ENCODE measurements at places on chromosomes 16 and 17.

DNA sequence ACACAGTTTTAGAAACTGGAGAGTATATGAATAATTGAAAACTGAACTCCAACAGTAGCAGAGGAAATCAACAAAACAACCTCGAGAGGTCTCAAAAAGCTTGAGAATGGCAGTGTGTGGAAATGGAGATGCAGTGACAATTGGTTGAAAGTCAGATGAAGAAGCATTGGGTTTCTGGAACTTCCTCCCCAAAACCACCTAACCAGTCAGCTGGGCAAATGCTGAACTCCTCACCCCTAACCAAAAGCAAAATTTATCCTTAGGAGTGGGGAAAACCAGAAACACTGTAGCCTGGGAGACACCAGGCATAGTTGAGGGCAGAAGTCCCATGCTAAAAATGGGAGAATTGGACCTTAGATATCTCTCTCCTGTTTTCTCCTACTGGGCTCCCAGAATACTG is 109.9 kb downstream of the TANC2 start:
- no peak for DNase-seq

DNA sequence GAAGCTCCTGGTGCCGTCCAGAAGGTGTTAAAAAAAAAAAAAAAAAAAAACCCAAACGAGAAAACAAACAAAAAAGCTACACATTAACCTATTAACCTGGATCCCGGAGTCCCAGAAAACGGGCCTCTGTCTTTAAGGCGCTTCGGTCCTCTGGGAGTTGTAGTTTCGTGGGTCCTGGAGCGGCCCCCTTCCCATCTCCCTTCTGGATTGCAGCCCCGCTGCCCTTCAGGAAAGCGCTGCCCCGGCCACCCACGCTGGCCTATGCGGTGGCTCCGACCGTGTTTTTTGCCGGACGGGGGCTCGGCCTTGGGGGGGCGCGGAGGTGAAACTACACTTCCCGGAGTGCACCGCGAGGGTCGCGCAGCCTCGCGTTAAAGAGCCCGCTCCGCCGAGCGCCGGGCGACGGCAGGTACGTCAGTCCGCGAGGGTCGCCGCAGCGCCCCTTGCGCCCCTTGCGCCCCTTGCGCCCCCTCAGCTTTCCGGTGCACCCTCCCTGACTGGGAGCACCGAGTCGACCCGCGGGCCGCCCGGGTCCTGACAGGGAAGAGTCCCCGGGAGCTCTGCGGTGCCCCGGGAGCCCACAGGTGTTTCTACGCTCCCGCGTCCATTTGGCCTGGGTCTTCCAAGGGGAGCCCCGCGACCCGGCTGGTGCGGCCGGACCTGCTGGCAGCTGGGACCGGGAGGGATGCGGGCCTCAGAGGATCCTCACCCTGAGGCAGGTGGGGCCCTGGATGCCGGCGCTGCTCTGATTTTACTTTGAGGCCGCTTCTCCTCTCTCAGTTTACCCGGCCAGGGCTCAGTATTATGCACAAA is at the start of gene FCSK:
FCSK (plus strand) TSS at position 374 of the 813 bp plus-strand sequence. CDS start 8,596 bp downstream, outside the sequence.
- DNase-seq: peak; percentile 89

DNA sequence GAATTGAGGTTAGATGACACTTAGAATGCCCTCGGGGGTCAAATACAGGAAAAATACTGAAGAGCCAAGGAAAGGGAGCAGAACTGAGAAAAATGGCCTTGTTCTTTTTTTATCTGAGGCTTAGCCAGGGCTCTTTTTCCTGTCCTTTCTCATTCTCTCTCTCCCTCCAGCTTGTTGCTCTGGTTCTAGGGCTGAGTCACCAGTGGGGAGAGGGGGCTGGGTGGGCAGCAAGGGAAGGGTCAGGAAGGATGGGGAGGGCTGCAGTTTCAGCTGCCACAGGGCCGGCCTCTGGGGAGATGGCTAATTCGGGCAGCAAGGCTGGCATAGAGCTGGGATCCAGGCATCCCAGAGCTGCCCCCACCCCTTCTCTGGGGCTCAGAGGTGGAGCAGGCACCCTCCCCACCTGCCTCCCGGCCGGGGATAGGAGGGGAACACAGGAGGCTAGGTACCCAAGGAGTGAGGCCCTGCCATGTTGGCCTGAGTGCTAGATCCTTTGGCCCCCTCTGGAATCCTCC is 3.9 kb downstream of the ITGA3 start:
- peak; percentile 94 for DNase-seq

DNA sequence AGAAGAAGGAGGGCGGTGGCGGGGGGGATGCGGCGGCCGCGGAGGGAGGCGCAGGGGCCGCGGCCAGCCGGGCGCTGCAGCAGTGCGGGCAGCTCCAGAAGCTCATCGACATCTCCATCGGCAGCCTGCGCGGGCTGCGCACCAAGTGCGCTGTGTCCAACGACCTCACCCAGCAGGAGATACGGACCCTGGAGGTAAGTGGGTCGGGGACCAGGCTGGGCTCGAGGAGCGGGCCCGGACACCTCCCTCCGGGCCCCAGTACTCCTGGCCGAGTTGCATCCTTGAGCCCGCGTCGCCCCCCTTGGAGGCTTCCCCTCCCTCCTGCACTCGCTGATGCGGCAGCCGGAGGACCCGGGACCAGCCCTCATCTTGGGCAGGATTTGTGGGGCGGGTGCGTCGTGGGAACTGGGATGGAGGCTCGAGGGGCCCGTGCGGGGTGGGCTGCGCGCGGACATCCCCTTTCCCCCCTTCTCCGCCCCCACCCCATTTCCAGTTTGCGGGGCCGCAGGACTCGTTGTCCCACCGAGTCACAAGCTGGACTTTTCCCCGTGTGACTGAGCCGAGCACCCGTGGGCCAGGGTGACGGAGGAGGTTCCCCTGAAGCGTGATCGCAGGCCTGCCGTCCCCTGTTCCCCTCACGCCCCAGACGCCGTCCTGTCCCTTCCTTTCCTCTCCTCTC is 572 bp downstream of the KSR1 start:
- peak; percentile 56 for DNase-seq

GRCh38 chr16:57572978-57573728 is 30.7 kb downstream of the ADGRG5 start:
- no peak for DNase-seq

DNA sequence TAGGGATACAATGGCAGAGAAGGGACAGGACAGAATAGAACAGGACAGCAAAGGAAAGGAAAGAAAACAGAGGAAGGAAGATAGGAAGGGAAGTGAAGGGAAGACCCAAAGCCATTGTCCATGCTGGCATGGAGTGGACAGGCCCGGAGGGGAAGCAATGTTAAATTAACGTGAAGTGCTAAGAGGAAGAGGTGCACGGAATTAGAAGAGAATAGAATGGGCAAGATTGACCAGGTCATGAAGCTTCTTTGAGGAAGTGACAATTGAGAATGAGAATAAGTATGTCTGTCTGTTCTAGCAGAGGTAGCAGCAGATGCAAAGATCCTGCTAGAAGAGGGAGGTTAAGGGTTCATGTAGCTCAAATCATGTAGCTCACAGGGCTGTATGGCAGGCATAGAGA is 117.2 kb downstream of the MAF start:
- DNase-seq: no peak

- DNase-seq: peak; percentile 63
These were observed 98.1 kb upstream of the DNAH17 start for GRCh38 chr17:78675316-78675616.

DNA sequence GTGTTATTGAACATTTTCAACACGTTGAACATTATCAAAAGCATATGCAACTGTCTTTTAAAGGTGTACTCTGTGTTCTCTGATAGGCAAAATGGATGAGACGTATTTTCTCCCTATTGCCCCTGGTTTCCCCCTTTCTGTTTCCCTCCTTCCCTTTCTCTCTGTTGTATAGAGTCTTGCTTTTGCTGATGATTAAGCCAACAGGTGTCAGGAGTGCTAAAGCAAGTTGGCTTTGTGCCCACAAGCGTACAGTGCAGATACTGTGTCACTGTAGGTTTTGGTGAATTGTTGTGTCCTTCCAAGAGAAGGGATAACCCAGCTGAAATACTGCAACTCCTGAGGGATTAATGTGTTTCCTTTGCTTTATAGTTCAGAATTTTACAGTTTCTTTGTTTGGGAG is 74.4 kb downstream of the COX10 start:
- DNase-seq: no peak

DNA sequence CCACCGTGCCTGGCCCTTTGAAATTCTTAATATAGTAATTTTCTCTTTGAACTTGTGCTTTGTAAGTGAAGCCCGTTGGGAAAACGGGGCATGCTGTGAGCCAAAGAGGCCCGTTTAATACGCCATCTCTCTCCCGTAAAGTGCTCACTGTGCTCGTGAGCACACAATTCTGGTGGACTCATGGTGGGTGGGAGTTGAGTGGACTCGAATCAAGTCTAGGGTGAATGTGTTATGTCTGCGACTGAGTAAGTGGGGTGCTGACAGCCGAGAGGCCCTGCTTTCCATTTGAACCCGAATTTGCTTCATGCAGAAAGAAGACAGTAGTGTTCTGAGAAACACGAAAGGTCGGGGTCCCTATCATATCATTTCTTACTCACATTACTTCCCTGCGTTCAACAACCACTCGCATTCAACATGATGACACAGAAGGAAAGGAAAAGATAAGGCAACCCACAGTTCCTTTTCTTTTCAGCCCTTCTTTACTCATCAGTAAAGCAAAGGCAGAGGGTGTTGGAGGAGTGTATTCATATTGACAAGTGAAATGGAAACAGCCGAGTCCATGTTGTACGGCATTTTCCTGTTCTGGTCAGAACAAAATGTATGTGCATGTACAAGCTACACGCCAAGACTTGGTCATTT is 4.8 kb upstream of the ATP2A3 start:
- no peak for DNase-seq

- DNase-seq: no peak
These were observed 82.9 kb upstream of the CHMP6 start for GRCh38 chr17:80908776-80909175.

DNA sequence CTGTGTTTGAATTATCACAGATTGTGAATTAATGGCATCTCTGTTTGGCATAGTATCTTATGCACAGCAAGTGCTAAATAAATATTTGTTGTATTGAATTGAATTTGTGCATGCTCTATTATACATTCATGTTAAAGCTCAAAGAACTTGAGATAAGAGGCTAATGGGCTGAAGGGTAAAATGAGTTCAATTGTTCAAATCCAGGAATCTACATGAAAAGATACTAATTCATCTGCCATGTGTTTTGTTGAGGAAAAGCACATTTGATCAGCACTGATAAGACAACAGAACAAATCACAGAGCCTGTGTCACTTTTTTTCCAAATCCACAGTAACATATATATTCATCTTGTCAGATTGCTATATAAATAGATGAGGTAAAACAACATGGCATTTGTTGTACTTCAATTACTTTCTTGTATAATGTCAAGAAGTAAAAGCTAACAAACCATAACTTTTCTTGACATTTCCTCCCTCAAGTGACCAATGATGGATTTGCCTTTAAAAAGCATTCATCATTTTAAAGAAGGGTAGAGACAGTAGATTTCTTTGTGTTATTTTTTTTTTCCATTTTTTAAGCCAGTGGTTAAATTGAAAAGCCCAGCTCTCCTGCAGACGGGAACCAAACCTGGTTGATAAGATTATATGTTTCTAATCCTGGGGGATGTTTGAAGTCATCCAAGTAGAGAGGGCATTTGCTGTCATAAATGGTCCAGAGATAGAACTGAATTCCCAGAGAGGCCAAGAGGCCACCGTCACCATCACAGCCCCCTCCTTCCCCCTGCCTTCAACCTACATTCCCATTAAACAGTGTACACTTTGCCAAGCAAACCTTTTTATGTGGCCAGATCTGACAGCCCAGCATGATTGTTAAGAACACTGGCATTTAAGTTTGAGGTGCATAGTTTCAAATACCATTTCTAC is 123.0 kb downstream of the CHD9NB start:
- no peak for DNase-seq

DNA sequence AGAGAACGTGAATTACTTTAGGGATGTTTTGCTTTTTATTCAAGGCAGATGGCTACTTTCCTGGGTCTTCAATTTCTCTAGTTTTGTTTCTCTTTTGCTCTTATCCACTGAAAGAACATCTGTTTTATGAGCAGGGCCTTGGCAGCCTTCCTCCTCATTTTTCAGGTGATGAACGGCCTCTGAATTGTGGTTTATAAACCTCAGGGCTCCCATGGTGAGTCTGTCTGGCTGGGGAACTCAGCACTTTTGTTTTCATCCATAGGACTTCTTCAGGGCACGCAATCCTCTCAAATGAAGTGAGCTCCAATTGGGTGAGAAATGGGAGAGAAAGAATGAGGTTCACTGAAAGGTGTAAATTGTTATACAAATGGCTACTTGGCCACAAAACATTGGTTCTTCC is 186.4 kb upstream of the ERCC4 start:
- DNase-seq: no peak

DNA sequence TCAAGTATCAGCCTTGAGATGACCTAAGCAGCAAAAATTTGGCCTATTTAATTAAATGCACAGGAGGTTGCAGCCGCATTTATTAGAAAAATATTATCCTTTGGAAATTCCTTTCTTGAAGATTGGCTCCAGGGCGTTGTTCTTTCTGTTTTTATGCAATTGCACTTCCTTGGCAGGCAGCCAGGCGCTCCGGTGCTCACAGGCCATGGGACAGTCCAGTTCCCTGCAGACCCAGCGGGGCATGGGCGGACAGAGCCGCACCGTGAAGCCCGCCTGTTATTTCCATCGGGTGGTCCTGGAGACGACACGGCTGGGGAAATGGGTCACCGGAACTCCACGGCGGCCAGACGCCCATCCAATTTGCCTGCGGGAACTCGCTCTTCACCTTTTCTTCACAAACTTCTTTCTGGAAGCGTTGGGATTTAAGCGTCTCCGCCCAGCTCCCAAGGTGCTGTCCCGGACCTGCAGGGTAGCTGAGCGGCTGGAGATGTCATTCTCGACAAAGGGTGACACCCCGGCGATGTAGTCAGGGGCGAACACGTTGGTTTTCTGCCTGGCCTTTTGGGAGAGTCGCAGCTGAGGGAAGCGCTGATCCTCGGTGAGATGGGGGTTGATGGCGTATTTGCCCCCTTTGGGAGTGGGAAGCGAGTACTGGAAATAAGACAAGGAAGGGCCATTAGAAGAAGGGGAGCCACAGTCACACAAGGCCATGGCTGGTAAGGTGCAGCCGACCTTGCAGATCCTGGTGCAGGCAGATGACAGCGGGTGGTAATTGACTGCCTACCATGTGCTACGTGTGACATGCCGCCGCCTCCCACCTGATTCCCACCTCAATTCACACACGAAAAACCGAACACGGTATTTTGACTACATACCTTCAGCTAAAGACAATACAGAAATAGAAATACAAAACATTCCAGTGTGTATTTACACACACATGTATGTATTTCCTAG is 12.5 kb downstream of the NOB1 start:
- peak; percentile 69 for DNase-seq

DNA sequence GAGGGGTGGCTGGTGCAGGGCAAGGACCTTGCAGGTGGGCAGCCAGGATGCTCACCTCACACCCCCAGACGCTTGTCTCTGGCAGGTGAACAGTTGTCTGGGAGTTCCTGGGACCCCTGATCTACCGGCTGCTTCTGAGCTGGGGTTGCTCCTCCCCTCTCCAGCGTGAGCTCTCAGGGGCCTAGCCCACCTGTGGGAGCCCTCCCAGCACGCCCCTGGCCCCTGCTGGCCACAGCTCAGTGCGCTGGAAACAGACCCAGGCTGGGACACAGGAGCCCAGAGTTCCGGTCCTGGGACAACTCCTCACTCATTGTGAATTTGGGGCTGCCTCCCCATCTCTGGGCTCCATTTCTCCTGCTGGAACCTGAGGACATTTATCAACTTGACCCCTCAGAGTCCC is 30.3 kb downstream of the ARHGAP23 start:
- DNase-seq: no peak

Data from aorta (tissue), 5 donors.